NAMALWA (cell line): ENCODE measurements at places on chromosomes 2 and 18.
A peak's percentile ranks its signal among the peaks of the same experiment; 100 is the strongest.

GRCh38 chr18:10068766-10069567 is 155.2 kb downstream of the VAPA start:
- DNase-seq: no peak

DNA sequence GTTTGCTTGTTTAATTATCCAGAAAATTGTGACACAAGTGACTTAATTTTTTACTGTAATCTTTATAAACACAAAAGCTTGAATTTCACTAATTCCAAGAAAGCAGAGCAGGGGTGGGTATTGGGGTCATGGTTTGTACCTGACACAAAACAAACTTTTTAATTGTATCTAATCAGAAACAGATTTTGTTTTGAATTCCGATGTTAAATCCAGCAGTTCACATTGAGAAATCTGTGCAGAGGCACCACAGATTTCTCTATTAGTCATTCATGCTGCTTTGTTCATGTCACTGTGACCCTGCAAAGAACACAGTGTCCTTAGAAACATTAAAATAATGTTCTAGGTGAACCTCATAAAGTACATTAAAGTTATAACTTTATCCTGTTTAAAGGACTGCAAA is 443.4 kb downstream of the NYAP2 start:
- no peak for DNase-seq

GRCh38 chr18:67916097-67916496 is 399.6 kb upstream of the DSEL start:
- DNase-seq: no peak

- DNase-seq: peak; percentile 28
Observed at GRCh38 chr2:102975996-102976975, 214.5 kb downstream of the TMEM182 start.
